Substantia nigra (tissue), 51 donors: ENCODE measurements at places on chromosomes 5 and 9.
A peak's percentile ranks its signal among the peaks of the same experiment; 100 is the strongest.

GRCh38 chr5:151459680-151460324 lies 12.4 kb downstream of the SLC36A1 start:
- no peak for DNase-seq

GRCh38 chr5:57408285-57408684 lies 74.3 kb downstream of the ACTBL2 start:
- no peak for DNase-seq

DNA sequence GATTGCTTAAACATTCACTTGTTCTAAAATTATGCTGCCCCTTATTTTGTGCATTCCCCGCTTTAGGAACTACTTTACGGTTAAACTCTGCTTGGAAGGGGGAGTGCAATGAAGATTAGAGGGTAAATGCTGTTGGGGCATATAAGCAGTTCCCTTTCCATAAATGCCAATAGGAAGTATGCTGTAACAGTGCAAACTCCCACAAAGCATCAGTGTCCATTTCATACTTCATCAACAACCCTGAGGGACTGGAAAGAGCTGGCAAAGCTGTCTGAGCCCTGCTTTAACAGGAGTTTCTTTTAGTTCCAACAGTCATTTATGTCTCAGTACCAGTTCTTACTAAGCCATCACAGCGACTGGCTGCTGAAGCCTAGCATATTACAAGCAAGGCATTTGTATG lies 1.8 kb downstream of the ACTL7A start:
- DNase-seq: no peak

DNA sequence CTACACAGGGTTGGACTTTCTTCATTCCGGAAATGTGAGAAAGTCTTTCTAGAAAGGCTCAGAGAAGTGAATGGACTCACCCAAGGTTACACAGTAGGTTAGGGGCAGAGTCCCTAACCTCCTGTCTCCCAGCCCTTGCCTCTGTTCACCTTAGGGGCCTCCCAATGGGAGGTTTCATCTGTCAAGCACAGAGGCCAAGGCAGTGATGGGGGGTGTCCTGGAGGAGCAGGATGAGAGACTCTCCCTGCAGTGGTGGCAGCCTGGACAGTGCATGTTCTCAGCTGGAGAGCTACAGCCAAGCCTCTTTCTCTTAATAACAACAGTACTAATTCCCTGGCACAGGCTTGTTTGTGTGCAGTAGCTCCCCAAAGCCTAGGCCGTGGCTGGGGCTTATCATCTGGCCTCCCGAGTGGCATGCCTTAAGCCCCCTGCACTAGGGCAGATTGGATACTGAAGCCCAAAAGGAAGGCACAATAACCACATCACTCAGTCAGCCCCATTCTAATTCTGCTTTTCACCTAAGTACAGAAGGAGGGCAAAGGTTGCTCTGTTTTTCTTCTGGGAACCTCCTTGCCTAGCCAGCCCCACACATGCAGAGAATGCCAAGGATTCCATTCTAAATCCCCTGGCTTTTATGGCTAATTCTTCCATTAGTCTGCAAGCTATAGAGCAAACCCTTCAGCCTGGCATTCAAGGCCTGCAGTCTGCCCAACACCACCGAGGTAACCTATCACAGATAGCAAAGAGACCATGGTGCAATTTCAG lies 50.2 kb upstream of the XPA start:
- DNase-seq: no peak

DNA sequence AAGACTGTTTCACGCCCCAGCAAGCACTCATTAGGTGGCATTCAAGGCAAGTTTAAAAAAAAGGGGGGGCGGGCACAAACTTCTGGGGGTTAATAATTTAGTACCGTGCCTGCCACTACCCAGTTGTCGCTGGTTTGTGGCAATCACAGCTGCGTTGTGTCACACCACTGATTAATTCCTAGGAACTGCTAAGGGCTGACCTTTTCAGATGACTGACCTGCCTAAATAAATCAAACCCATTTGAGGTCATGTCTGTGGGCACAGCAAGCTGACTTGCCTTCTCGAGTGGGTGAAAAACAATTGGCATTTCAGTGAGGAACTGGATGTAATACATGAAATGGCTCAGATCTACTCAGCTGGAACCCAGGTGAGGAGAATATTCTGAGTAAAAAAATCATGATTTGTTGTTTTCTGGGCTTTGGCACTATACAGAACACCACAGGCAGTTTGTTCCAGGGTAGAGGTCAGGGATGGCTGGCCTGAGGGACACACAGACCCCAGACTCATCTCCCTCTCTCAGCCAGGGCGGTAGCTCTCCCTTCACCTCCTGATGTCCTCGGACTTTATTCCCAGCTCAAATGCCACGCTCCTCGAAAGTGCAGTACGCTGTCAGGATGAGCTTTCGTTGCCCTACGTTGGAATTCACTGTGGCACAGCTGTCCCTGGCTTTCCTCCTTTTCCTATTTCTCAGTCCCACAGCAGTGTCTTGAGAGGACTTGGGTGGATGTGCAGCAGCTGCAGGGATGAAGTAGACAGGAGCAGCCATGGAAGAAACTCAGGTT lies 15.5 kb upstream of the MGAT1 start:
- DNase-seq: no peak

DNA sequence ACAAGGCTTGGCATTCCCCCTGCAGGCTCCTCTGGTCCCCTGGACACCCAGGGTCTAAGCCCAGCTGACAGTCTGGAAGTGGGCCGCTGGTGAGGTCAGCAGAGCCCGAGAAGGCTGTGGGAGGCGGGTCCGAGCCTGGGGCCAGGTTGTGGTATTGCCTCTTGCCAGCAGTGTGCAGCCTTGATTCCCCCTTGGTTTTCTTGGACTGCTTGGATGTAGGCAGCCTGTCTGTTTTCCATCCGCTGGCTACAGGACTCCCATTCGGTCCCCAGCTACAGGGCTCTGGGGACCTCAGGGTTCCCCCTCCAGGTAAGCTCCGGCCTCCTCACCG lies 1.6 kb downstream of the AIF1L start:
- DNase-seq: no peak

- no peak for DNase-seq
Measured at GRCh38 chr5:66597183-66597757, 1.1 kb downstream of the MAST4 start.

DNA sequence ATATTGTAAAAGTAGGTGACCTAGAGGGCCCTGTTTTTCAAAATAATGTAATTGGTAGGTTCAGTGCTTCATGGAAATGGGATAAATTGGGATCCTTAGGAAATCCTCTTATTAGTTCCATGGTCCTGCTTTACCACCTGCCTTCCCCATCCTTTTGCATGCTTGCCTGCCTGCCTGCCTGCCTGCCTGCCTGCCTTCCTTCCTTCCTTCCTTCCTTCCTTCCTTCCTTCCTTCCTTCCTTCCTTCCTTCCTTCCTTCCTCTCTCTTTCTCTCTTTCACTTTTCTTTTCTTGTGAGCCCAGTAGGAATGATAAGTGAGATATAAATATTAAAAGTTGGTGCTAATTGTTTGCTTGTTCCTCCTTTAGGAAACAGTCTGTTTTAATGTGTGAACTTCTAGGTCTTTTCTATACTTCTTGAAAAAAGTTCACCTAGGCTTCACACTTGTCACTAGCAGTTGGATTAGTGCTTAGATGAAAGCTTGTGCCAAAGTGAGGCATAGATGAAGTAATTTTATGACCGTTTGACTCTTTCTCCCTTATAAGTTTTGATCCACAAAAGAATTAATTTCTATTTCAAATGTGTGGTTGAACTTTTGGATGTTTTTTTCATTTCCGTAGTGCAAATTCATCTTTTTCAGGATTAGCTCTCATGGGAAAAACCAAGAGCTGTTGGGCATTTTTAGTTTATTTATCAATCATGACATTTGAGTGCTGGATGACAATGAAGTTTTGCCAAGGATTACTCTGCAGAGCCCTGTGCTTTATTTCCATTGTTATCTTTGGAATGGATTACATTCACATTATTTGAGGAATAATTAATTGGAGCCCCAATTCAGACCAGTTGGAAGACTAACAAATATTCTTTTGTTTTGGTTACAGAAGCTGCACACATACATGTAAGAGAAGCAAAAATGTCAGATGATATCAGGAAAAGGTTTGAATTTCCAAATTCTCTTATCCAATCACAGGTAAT lies 30.7 kb downstream of the FOCAD start:
- DNase-seq: no peak

- peak; percentile 0 for DNase-seq
Measured at GRCh38 chr9:4237748-4238511, 61.9 kb downstream of the GLIS3 start.

GRCh38 chr5:170388818-170389549 lies at the start of gene KCNMB1:
KCNMB1 (minus strand) TSS chr5:170389367; CDS start chr5:170385447, 3,920 bp downstream.
- DNase-seq: no peak
